RPMI7951 (cell line): ENCODE measurements at places on chromosomes 3 and 15. TPM values are rescaled to one million over a fixed set of nuclear protein-coding genes. Genes with fewer than 3 reads are reported as not detected.
A peak's percentile ranks its signal among the peaks of the same experiment; 100 is the strongest.

- DNase-seq: no peak
Measured at GRCh38 chr15:52071570-52071969, 41.0 kb downstream of the BCL2L10 start.

DNA sequence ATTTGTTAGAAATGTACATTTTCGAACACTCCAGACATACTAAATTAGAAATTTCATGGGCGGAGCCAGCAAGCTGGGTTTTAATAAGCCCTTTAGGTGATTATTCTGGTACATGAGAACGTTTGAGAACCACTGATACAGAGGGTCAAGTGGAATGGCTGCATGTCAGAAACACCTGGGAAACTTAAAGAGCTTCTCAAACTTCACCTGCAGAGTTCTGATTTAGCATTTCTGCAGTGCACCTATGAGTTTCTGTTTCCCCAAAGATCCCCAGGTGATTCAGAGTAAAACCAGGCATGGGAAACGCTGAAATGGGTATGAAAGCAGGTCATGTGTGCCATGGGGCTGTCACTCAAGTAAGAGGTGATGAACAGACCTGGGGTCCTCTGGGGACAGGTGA is 68.1 kb downstream of the TMEM266 start:
- DNase-seq: no peak

DNA sequence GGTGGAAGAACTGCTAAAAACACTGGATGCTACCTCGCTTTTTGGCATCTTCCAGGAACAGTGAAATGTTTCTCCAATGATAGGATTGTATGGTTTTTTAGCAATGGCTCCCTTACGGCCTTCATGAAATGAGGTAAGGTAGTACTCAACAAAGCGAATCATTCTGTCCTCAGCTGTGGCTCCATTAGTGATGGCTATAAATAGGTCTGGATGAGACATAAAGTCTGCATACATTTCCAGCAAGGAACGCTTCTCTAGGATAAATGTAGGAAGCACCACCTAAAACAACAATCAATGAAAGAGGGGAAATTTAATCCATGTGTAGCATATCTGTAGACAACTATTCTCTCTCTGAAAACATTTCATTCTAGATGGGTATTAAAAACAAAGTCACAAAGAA is 32.4 kb upstream of the SNX4 start:
- no peak for DNase-seq

GRCh38 chr3:152211655-152212054 is 57.1 kb upstream of the MBNL1 start:
- DNase-seq: no peak

DNA sequence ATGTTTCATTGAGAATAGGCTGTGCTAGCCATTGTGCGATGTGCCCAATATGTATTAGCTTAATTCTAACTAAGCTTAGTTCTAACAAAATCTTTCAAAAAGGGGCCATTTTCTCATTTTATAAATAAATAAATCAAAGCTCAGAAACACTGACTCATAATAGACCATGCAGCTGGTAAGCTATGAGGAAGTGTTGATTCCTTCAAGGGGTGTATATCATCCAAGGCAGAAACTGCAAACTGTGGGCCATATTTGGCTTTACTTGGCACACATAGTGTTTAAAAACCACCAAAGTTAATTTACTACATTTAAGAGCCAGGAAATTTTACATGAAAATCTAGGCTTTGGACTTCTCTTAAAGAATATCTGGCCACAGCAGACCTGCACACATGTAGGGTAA is 136.5 kb downstream of the ZNF621 start:
- no peak for DNase-seq

GRCh38 chr3:25297667-25298585 is 130.1 kb upstream of the RARB start:
- no peak for DNase-seq

- DNase-seq: no peak
Measured at GRCh38 chr3:179156775-179157174, 8.6 kb downstream of the PIK3CA start.

- DNase-seq: no peak
Measured at GRCh38 chr3:166575161-166575560, 737.9 kb upstream of the BCHE start.

- DNase-seq: no peak
Measured at GRCh38 chr15:67506775-67507747, 13.9 kb upstream of the C15orf61 start.

DNA sequence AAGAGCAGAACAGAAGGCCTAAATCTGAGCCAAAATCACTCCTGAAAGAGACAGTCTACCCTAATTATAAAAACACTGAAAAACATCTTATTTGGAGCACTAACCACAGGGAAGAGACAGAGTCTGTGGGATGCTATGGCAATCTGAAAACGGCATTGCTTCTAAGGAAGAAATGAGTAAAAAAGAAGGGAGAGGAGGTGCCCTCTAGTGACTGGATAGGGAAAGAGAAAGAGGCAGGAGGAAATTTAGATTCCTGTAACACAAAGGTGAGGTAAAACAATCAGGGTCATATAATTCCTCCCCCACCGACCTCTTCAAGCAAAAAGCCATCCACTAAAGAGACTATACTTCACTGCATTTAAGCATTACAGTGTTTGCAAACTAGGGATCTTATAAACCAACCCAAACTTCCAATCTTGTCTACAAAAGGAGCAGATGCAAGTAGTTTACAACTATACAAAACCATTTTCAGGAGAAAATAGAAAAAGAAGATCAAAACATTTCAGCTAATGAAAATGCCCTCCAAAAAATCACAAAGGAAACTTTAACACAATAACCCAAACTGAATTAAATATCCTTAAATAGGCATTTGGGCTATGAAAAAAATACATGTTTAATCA is 32.6 kb downstream of the HACD2 start:
- DNase-seq: peak; percentile 14

- no peak for DNase-seq
Measured at GRCh38 chr15:30978328-30978727, 13.1 kb downstream of the MTMR10 start.

- DNase-seq: peak; percentile 70
Measured at GRCh38 chr3:152405915-152406802, 137.4 kb downstream of the MBNL1 start.

The ZBTB38 gene
- total RNA-seq: 127 and 162 TPM in 2 replicates

The LYZL4 gene
- 1.5 and 1.6 TPM in 2 replicates for total RNA-seq

The KLHL40 gene
- not detected in 2 replicates for total RNA-seq

The GALNT15 gene
- 0.12 TPM in 1 of 2 replicates, not detected in the other for total RNA-seq

The TRPM1 gene
- total RNA-seq: not detected in 2 replicates

The ALDH1A3 gene
- 158 and 217 TPM in 2 replicates for total RNA-seq
